ENCODE measurements at places on chromosomes 7 and 10.

- peak; percentile 26 for DNase-seq
Measured at GRCh38 chr7:97973206-97973658, 16.8 kb downstream of the OCM2 start.

GRCh38 chr7:86942081-86942480 is 117.4 kb downstream of the ELAPOR2 start:
- DNase-seq: no peak

GRCh38 chr10:102856758-102857424 is 2.8 kb downstream of the BORCS7 start:
- DNase-seq: no peak

DNA sequence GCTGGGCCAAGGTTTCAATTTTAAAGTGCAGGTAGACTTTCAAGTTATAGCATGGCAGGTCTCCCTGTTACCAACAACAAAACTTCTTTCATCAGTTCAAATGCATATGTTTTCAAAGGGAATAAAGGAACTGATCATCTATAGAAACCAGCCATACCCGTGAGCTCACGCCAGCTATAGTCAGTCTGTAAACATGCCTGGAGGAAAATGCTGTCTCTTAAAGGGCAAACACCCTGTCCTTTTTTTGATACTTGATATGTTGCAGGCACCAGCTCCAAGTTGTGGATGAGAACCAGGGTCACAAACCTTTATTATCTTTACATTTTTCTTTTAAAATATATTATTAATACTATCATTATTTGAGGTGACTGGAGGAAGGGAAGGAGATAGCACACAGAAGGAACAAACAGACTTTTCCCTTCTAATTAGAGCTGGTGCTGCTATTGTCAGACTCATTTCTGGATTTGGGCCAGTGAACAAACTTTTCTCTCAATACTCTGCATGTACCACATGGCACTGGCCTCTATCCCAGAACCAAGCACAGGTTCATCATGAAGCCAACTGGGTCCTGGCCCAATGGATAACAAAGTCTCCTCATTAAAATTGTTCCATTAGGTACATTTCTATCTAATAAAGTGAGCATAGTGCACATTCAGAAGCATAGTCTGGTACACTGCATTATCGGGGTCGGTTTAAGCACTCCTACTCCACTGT is 1102.4 kb downstream of the SORCS3 start:
- no peak for DNase-seq

DNA sequence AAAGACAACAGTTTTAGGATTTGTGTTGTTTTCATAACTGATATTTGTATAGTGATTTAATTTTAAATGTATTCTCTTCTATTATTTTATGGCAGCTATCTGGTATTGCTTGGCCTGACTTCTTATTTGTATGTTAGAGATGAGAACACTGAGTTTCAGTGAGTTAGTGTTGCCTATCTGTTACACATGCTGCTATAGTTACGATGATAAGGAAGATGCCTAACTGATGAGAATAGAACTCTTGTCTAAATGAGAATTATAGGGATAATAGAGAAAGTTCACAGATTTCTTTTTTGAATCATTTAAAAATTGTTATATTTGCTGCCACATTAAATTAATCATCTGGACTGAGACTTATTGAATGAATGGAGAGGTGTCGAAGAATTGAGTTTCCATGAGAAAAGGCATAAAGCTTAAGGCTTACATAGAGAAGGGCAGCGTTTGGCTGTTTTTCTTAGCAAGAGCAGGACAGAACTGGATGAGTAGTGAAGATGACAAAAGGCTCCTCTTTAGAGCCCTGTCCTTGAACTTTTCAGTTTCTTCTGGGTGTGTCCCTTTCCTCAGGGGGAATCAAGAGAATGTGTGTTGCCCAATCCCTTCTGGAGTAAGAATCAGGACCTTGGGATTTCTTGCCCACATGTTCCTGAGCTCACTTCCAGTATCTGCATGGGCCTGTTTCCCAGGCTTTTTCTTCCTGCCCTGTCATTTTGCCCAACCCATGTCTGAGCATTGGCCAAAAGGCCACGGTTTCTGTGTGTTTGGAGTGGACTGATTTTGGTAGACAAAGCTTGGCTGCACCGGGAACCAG is 195.6 kb upstream of the CSTF2T start:
- DNase-seq: peak; percentile 8

GRCh38 chr10:10796061-10796773 is 221.5 kb upstream of the CELF2 start:
- DNase-seq: no peak

DNA sequence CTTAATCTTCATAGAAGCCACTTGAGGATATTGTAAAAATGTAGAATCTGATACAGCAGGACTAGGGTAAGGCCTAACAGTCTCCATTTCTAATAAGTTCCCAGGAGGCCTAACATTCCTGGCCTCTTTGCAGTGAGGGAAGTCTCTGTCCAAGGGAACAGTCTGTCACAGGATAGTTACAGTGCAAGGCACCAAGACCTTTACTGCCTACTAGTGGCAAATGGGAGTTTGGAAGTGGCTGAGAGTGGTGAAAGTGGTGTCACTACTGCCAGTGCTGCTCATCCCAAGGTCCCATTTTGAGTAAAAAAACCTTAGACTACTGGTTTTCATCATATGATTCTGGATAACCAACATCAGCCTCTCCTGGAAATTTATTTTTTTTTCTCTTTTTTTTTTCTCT is 619.5 kb upstream of the SEMA3D start:
- DNase-seq: no peak

DNA sequence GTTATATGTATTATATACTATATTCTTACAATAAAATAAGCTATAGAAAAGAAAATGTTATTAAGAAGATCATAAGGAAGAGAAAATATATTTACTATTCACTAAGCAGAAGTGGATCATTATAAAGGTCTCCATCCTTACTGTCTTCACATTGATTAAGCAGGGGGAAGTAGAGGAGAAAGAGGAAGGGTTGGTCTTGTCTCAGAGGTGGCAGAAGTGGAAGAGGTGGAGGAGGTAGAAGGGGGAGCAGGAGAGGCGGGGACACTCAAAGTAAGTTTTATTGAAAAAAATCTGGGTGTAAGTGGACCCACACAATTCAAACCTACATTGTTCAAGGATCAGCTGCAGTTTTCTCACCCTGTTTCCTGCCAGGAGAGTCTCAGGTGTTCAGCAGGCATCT is 28.9 kb upstream of the ERCC6 start:
- DNase-seq: no peak

- no peak for DNase-seq
Measured at GRCh38 chr7:13072014-13072413, 384.6 kb downstream of the ARL4A start.

DNA sequence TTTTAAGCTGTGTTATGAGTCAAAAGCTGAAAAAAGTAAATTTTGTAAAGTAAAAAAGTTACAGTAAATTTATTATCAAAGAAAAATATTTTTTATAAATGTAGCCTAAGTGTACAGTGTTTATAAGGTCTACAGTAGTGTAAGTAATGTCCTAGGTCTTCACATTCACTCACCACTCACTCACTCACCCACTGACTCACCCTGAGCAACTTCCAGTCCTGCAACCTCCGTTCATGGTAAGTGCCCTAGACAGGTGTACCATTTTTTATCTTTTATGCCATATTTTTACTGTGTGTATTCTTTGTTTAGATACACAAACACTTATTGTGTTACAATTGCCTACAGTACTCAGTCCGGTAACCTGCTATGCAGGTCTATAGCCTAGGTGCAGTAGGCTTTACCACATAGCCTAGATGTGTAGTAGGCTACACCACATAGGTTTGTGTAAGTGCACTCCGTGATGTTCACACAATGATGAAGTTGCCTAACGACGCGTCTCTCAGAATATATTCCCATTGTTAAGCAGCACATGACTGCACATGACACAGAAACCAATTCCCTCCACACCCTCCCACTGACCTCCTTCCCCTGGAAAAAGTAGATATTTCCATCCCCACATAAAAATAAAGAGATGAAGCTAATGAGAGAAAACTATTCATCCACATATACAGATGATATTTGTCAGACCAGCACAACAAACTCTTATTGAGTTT is 44.8 kb upstream of the FGL2 start:
- DNase-seq: no peak

DNA sequence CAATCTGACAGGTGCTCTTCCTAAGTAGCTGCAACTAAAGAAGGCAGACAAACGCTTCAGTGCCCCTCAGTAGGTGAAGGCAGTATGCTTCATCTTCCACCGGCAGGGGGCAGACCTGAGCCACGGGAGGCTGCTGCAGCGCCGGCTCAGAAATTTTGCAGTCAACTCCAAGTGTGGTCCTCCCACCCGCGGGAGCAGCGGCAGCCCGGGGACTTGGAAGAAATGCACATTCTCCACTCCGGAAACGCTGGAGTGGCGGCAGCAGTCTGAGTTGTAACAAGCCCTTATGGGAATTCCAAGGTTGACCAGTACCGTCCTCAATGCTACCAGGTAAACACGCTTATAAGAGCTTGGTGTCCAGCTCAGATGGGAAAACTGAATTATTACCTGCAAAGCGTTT is 3.4 kb downstream of the IGFBP3 start:
- DNase-seq: peak; percentile 46

- DNase-seq: no peak
Measured at GRCh38 chr10:107423903-107424302, 259.4 kb upstream of the SORCS1 start.

DNA sequence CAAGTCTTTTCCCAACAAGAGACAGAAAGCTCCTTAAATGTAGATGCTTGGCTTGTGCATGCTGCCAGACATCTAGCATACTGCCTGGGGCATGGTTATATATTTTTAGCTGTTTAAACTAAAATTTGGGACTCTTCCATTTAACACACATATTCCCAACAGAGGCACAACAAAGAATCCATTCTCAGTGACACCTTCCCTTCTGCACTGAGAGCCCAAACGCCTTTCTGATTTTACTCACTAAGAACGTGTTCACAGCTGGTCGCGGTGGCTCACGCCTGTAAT is 49.9 kb downstream of the CPVL start:
- no peak for DNase-seq

DNA sequence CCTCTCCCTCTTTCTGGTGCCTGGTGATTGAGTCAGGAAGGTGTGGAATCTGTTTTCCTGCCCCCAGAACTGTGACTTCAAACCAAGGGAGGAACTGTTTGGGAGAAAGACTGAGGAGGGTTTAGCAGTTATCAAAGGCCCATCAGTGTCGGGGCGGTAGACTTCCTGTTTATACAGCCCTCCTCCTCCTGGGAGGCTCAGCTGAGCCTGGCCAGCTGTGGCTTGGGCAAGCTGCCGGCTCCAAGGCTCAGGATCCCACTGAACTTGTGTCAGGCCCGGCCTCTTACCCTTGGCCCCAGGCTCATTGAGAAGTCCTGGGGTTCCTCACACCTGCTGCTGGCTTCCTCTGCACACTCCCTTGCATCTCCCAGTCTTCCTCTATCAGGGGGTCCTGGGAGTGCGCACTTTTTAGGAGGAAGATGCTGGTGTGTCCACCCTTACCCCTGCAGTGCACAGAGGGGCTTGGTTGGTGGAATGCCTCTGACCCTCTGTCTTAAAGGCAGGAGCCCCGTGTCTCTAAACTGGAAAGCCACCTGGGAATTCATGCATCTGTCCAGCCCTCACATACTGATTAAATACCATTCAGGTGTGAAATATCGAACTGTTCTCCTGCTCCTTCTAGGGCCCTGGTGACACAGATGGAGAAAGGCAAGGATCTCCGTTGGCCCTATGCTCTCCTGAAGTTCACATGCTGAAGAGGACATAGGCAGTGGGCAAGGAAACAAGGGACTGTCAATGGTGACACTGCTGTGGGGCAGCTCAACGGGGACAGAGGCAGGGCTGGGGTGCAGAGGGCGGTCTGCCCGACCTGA is 32.4 kb downstream of the CXCL12 start:
- DNase-seq: peak; percentile 27

DNA sequence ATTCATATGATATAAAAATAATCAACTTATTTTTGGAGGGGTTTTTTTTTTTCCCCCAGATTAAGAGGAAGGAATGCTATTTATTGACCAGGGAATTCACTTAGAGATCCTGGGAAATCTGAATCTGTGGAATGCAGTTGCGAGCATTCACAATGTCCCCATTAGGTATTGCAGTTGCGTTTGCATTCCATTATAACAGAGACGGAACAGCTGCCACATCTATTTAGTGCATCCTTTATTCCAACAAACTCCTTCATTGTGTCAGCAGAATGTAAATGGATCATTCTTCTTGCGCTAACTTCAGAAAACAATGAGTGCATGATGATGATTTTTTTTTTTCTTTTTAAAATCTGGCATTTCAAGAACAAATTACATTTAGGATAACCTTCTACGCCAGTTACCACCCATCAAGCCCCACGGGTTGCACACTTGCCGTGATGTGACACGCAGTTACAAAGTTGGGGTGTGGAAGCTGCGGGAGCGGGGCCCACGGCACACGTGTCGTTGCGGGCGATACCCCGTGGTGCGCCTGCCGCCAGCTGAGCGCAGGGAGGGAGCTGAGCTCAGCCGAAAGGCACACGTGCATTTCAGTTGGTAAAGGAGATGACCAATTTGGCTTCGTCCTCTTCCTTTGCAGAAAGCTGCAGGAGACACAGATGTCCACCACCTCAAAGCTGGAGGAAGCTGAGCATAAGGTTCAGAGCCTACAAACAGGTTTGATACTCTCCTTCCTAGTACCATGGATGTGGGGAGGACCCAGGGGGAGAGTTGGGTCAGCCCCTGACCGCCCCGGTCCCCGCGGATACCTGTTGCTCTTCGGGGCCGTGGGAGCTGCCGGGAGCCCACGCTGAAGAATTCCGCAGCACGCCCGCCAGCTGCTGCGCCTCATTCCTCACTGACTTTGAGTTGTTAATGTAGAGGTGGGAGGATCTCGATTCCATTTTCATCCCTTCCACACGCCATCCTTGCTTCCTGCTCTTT is 175.3 kb upstream of the SH2B2 start:
- no peak for DNase-seq

Data from gastrocnemius medialis (tissue), 4 donors.